ENCODE measurements at places on chromosomes 7 and 10.

DNA sequence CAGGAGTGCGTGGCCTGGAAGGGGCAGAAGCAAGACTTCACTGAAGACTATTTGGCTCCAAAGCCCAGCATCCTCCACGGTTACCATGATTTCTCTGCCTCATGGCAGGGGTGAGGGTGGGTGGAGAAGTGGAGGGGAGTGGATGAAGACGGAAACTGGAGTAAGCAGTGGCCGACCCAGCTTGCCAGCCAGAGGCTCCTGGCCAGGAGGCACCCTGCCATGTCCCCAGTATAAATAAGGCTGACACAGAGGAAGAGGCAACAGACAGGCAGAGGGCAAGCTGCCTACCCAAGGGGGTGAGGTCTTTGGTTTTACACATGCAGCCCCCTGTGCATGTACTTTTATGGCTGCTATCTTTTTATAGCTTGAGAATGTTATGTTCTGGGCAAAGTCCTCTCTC, 102.6 kb upstream of the TBX20 start:
- no peak for DNase-seq

- DNase-seq = no peak
Observed at GRCh38 chr10:96643920-96644319, 57.1 kb upstream of the TM9SF3 start.

GRCh38 chr10:19958787-19959186, 142.6 kb downstream of the PLXDC2 start:
- no peak for DNase-seq

GRCh38 chr10:51832652-51833383, 133.4 kb upstream of the CSTF2T start:
- DNase-seq = peak; percentile 5

DNA sequence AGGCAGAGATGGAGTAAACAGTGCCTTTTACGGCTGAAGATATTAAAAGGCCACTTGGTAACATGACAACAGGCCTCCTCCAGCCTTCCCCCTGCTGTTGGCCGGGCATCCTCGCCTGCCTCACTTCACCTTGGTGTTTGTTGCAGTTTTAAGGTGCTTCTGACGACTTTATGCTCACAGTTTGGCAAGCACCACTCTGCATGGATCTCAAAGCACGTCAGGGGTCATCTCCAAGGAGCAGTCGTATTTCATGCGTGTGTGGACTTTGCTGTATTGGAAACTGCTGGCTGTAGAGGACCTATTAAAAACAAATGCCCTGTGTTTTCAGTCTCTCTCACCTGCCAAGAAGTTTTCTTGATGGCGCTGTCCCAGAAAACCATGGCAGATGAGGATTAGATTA, 483.1 kb downstream of the RPS24 start:
- DNase-seq = no peak

DNA sequence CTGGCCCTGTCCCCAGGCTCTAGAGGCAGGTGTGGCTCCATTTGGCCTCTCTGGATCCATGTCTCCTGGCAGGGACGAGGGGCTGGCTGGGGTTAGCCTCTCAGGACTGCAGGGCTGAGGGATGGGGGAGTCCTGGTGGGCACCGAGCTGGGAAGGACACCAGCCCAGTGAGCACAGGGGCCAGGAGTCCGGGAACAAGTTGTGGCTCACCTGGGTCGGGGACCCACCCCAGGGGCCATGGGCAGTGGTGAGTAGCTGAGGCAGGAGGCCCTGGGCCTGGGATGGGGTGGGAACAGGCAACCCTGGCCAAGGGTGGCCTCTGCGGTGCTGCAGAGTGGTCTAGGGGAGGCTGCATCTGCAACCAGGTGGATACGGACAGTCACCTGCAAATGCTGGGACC, 24.1 kb downstream of the ANTXRL start:
- DNase-seq = no peak

GRCh38 chr10:86388119-86388704, 21.6 kb upstream of the GRID1 start:
- no peak for DNase-seq

DNA sequence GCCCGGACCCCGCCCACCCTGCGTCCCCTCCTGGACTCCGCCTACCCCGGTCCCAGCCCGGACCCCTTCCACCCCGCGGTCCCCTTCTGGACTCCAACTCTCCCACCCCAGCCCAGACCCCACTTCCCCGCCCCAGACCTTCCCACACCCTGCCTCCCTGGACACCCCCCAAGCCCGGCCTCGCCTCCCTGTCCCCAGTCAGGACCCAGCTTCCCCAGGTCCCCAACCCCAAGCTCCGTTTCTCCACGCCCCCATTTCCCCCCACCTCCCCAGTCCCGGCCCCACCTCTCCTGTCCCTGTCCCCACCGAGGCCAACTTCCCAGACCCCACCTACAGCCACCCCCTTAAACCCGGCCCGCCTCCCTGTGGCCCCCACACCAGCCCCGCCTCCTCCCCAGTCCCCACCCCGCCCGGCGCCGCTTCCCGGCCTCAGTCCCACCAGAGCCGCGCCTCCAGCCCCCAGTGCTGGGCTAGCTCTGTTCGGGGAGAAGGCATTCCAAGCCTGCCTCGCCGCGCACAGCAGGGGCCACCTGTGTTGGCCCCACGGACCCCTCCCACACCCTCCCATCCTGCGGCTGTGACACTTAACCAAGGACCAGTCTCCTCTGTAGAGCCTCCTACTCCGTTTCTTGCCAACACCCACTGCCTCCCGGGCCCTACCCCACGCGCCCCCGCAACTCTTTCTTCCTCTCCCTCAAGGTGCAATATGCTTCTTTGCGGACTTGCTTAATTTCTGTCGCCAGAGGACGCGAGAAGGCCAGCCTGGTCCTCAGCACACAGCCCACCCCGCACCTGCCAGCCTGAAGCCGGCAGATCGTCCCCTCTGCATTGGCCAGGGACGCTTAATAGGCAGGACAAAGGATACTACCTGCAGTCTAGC, 736 bp upstream of the ITIH5 start:
- DNase-seq = no peak

GRCh38 chr10:45152726-45153125, 152.0 kb downstream of the ZNF22 start:
- DNase-seq = no peak

- no peak for DNase-seq
Observed at GRCh38 chr10:88721392-88721791, 15.3 kb downstream of the LIPK start.

DNA sequence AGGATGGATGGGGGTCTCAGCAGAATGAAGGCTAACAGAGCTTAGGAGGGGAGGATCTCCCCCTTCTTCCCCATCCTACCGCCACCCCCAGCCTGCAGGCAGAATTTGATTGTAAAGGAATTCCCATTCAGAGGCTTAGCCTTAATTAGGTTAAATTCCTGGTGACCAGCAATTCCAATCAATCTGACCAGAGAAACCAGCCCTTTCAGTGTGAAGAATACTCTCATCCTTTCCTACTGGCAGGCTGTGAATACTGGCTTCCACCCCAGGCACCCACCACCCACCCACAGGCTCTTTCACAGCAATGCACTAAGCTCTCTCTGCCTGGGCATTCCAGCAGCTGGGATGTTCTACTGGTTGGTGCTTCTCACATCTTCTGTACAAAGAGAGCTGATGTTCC, 137.9 kb upstream of the LYZL1 start:
- DNase-seq = no peak

GRCh38 chr10:114543456-114543855, 114.6 kb downstream of the ABLIM1 start:
- DNase-seq = no peak

GRCh38 chr7:79337717-79338116, 115.8 kb downstream of the MAGI2 start:
- DNase-seq = no peak

GRCh38 chr10:5465976-5466450, 33.4 kb downstream of the CALML5 start:
- DNase-seq = no peak

DNA sequence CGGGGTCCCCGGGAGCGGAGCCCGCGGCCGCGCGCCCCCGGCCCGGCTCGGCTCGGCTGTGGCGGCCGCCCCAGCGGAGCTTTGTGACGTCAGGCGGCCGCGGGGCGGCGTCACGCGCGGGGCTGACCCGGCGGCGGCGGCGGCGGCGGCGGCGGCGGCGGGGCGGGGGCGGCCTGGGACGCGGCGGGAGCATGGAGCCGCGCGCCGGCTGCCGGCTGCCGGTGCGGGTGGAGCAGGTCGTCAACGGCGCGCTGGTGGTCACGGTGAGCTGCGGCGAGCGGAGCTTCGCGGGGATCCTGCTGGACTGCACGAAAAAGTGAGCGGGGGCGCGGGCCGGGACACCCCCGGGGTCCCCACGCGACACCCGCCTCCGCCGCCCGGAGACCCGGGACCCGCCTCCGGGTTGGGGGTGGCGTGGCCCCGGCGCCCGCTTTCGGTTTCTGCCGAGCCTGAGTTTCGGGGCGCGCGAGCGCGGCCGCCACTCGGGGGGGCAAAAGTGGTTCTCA, at the start of gene PWWP2B:
TSS of gene PWWP2B (plus strand) at position 165 of the 506 bp plus-strand sequence. CDS start at position 192, 27 bp downstream.
- no peak for DNase-seq

DNA sequence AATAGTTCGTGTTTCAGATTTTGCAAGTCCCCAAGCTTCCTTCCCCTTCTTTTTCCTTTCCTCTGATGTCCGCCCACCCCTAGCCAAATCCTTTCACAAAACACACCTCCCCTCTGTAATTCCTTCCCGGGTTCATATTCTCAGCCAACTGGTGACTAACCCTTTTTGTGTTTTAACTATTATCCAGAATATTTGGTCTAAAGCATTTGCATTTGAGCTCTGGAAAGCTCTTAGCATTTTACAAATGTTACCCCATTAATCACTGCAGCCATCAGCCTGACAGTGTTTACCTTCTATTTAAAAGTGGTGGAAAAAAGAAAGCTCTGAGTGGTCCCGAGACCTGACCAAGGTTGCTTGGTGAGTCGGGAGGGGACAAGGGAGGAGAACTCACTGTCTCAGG, 139.0 kb downstream of the CREB5 start:
- no peak for DNase-seq

- DNase-seq = no peak
Observed at GRCh38 chr7:156604311-156604710, 36.3 kb upstream of the RNF32 start.

GRCh38 chr7:16755397-16755796, 1.8 kb downstream of the TSPAN13 start:
- no peak for DNase-seq

- no peak for DNase-seq
Observed at GRCh38 chr7:156722043-156722826, 81.7 kb downstream of the RNF32 start.

- no peak for DNase-seq
Observed at GRCh38 chr10:31618541-31619291, 299.7 kb downstream of the ZEB1 start.

DNA sequence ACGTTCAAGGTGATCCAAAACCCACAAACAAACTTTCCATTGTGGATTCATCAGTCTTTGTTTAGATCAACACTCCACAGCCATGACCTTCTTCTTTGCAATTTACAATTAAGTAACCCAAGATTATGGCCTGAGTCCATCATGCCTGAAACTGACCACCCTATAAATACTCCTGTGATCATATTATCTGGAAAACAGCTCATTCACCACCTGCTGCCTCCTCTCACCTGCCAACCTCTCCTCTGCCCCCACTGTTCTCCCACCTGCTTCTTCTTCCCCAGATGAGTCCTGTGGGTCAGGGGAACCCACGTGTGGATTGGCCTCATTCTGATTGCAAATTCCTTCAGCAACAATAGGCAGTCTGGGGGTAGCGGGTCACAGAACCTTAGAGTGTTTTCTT, 81.4 kb downstream of the ABLIM1 start:
- no peak for DNase-seq

- no peak for DNase-seq
Observed at GRCh38 chr10:88499569-88500470, 83.3 kb downstream of the RNLS start.

- no peak for DNase-seq
Observed at GRCh38 chr10:45454859-45455258, 80.8 kb downstream of the ALOX5 start.

DNA sequence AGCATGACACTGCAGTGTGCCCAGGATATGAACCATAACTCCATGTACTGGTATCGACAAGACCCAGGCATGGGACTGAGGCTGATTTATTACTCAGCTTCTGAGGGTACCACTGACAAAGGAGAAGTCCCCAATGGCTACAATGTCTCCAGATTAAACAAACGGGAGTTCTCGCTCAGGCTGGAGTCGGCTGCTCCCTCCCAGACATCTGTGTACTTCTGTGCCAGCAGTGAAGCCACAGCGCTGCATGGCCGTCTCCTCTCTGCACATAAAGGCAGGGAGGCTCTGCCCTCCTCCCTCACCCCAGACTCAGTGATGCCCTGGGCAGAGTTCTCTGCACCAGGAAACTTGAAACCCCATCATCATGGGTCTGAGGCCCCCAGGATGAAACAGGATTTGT, 70.7 kb upstream of the PRSS58 start:
- DNase-seq = no peak

DNA sequence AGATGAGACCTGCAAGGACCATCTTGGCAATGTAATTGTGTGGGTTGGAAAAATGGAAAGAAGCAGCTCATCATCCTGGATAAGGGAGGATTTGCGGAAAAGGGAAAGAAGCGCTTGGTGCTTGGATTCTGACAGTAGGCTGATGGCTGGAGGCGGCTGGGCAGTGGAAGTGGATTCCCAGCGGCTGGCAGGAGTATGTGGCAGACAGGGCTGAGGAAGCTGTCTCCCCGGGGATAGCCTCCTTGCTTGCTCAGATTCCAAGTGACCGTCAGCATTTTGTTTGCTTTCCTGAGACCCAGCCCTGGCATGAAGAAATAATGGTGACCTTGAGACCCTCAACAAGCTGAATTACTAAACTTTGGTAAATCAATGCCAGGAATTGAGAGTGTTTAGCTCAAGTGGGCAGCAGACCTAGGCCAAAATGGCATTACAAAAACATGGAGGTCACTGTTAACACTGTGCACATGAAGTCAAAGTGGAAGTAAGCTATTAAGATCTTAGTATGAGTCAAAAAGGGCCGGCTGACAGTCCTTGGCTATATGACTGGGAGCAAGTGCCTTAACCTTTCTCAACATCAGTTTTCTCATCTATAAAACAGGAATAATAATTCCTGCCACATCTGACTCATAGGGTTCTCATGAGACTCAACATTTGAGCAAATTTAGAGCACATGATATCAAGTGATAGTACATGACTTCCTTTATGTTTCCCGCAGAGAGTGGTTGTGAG, 21.3 kb downstream of the SLC25A28 start:
- DNase-seq = no peak

DNA sequence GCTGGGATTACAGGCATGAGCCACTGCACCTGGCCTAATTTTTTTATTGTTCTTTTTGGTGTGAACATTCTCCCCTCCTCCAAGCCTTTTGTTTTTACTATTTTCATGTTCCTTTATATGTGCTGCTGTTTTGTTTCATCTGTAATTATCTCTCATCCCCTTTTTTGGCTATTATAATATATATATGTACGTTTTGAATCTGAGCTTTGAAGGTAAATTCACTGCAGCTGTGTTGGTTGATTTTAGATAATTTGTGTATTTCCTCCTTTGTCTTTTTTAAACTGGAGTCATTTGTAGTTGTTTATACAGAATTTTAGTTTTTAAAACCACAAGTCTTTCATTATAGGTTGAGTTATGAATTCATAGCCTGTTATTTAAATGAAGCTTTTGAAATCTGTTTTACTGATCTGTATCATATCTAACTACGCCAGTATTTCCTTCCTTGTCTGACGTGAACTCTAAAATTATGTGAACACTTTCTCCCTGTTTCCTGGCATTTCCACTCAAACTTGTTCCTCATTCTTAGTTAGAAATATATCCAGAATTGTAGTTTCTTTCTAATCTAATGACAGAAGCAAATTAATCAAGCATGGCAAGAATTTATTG, 54.9 kb downstream of the PTEN start:
- DNase-seq = no peak
